ENCODE measurements at places on chromosomes 2 and 18. TPM values are rescaled to one million over a fixed set of nuclear protein-coding genes. Genes with fewer than 3 reads are reported as not detected.

Gene FRZB
- 88.4 TPM for total RNA-seq

Gene FSHR
- total RNA-seq: not detected

DNA sequence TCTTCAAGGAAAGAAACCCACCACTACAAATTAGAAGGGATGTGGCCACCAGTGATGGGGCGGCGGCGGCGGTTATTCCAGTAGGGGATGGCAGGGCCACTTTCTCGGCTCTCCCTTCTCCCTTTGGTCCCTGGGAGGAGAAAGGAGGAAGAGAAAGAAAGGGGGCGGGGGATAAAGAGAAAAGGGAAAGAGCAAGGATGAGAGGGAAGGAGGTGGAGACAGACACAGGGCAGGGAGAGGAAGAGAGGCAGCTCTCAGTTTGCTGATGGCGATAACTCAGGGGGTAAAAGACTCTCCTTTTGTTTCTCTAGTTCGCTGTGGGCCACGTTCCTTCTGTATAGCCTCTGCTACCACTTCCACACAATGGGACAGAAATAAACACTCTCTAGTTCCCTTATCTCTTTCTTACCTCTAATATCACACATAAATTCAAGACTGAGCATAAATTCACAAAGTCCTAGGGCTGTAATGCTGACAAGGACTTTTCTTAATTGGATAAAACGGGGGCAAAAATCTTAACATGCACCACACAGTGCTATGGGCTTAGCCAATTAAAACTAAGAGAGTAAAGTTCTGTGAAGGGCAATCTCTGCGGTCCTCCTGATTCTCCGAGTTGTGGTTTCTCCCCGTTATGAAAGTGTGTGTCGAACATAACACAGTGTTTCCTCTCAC, 14.6 kb downstream of the SFT2D3 start:
- no peak for ATAC-seq

Gene SLC20A1
- total RNA-seq: 25.4 TPM

DNA sequence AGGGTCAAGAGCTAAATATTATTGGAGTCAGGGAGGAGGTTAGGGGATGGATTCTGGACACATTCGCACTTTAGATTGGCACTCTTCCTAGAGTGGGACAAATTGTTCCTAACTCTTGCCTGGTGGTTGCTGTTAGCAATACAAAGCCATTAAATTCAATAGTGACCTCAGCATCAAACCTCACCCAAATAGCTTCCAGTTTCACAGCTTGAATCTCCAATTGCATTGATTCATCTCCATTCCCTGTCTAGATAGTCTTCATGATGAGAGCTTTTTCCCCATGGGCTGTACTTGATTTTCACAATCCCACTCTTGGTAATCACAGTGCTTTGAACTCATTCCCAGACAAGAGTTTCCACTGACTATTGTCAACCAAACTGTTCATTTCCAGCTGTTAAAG, 585.9 kb upstream of the SYT4 start:
- ATAC-seq: peak; percentile 89

- no peak for ATAC-seq
Measured at GRCh38 chr18:54165450-54165849, 59.0 kb downstream of the MBD2 start.

Gene TMEM247
- total RNA-seq: not detected

DNA sequence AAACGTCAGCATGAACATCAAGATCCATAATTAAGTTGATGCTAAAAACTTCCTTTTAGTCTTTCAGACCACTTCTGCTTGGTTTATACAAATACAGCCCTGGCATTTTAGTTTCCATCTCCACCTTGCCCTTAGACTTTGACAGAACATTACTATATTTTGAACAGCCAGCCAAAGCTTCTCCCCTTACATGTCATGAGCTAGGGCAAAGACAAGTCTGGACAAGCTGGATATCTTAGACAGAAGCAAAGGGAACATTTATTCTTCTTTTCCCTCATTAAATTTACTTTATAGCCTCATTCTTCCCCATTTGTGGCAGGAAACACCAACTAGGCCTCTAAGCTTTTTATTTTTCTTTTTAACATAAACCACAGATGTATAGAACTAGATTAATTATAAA, 403.3 kb downstream of the SUCLG1 start:
- ATAC-seq: no peak

Gene UGT1A10
- total RNA-seq: not detected

Gene PLGLB2
- 0.47 TPM for total RNA-seq

GRCh38 chr2:54569745-54570301, 113.7 kb downstream of the SPTBN1 start:
- ATAC-seq: no peak

- no peak for ATAC-seq
Measured at GRCh38 chr2:155696571-155696970, 636.0 kb downstream of the NR4A2 start.

DNA sequence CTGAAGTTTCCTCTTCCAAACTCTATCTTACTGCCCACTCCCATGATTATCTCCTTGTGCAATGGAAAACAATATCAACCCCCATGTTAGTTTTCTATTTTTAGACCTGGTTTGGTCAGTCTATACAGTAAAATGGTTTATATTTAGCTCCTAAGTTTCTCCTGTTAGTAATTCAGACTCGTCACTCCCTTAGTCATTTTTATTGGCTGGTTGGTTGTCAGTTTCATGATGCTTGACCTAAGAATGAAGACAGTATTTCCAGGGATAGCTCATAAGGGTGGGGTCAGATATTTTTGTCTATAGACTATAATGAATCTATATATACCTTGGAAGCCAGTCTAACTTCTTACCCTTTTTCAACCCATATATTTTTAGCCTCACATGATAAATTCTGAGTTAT, 61.4 kb upstream of the NEUROD1 start:
- ATAC-seq: no peak

GRCh38 chr2:5215989-5216607, 476.1 kb upstream of the SOX11 start:
- no peak for ATAC-seq

DNA sequence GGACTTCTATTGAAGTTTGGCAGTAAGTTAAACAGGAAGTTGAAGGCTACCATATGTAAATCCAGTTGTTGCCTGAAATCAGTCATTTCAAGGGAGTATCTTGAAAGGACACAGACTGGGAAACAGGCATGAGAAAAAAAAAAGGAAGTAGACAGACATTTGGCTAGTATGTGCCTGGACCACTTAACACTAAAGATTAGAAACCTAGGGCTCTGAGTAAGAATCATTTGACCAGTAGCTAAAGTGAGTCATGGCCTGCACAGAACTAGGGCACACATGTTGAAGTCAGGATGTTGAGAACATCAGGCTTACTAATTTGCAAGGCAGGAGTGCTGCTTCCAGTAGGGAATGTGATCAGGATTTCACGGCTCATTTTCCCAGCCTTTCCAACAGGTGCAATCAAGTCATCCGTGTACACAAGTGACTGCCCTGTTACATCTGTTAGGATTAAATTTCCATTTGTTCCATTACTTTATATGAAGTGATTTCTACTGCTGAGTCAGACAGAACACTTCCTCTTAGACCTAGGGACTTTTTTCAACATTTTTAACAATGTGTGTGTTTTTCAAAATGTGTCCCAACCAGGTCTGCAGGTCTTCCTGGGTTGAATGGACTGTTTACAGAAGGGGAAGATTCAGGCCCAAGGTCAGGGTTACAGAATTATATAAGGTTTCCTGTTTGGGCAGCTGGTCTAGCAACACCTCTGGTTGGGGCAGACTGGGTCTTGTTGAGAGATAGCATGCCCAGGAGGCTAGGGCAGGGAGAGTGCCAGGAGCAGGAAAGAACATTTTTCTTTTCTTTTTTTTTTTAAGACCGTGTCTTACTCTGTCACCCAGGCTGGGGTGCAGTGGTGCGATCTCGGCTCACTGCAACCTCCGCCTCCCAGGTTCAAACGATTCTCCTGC, 145.6 kb downstream of the TGIF1 start:
- ATAC-seq: peak; percentile 67

Gene G6PC2
- total RNA-seq: 0.59 TPM

GRCh38 chr2:216243026-216243425, 129.3 kb downstream of the MARCHF4 start:
- ATAC-seq: no peak

- ATAC-seq: no peak
Measured at GRCh38 chr2:63736354-63736753, 105.3 kb upstream of the UGP2 start.

Gene CCDC141
- 10.3 TPM for total RNA-seq

Gene AMER3
- not detected for total RNA-seq

Gene RFTN2
- 8.9 TPM for total RNA-seq

GRCh38 chr2:62196278-62196901, 475 bp downstream of the B3GNT2 start:
- peak; percentile 71 for ATAC-seq

DNA sequence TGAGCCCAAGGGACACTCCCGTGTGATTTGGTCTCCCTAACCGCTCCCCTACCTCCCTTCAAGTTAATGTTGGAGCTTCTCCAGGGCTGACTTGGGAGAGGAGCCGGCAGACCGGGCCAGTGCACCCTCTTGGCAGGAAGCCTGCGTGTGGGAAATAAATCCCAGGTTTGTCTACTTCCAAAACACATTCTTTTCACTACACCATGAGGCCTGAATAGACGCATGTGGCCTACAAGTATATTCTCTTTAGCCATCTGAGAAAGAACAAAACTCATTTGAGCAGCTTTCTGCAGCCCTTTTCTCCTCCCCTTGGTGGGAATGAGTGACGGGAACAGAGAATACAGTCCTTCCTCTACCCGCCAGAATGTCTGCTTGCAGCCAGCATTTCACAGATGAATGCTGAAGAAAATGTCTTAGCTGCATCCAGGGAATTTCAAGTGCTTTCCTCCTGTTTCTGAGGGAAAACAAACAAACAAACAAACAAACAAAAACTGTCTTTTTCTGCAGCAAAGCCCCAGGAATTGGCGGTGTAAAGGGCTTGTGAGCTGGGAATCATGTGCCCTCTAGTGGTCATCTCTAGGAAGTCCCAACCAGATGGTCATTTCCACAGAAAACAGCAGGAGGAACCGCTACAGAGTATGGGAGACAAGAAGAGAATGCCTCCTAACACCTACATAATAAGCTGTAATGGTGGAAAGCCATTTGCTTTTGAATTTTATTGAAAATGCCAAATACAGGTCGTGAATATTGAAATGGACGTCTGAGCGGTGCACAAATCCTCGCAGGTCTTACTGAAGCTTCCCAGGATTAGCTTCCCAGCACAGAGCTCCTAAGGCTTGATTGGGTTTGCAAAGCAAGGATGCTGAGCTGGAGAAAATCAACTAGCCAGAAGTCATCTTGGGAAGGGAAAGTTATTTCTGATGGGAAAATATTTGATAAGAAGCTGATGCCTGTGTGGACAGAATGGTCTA, 41.2 kb upstream of the DAPL1 start:
- ATAC-seq: peak; percentile 67

GRCh38 chr18:62386091-62386490, 61.0 kb downstream of the TNFRSF11A start:
- ATAC-seq: no peak

- no peak for ATAC-seq
Measured at GRCh38 chr2:132911726-132912724, 242.0 kb upstream of the LYPD1 start.

GRCh38 chr2:42602218-42602875, 33.9 kb downstream of the MTA3 start:
- no peak for ATAC-seq

GRCh38 chr2:52571380-52572347, 1195.9 kb upstream of the CHAC2 start:
- ATAC-seq: peak; percentile 16

GRCh38 chr2:127614731-127615130, 31.2 kb upstream of the GPR17 start:
- ATAC-seq: no peak

DNA sequence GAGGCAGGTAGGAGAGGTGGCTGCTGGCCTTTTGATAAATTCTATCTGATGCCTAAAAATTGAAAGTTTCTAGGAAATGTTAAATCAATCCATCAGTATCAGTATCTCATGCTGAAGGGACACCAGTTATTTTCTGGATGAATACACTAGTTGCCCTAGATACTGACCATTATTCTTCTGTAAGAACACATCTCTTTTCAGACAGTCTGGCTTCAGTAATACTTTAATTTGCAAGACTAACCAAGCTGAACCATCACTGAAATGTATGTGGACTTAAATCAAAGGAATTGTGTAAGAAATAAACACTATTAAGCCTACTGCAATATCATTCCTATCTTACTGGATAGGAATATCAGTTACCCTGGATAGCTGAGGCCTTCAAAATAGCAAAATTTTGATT, 1546.3 kb downstream of the LRP1B start:
- ATAC-seq: no peak

DNA sequence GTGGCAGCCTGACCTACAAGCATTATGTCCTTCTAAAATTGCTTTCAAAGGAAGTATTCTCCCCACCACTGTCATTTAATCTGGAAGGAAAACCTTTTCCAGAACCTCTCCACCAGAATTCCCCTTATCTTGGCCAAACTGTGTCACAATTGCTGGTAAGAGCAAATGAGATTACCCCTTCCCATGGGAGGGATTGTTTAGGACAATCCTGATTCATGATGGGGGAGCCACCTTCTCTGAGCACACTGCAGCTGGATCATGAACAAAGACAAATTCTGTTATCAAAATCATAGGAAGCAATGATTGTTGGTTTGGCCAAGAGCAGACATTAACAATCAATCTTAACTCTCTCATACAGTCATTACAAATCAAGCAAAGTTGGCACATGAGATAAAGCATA, 18.1 kb upstream of the ATOH8 start:
- ATAC-seq: no peak

DNA sequence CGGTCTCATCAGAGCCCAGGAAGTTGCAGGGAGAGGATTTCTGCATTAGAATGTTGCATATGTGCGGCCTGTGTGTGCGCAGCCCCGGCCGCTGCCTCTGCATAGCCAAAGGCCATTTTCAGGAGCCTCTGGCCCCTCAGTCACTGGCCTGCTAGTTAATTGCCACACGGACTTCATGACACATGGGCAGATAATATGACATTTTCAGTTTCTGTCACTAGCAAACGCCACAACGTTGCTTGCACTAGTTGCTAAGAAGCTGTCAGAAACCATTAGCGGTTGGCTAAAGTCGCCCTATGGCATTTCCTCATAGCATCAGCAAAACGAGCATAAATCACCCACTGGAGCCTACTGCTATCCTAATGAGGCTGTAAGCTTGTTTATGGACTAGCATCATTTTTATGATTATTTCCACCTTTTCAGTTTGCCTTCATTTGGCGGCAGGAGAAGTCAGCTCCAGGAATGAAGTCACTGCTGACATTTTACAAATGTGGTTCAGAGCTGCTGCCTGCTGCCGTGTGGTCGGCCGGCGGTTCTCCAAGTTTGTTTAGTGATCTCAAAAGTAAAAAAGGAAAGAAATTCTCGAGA, 73.7 kb downstream of the MEIS1 start:
- no peak for ATAC-seq
